Stimulated activated CD8-positive, alpha-beta memory T cell treated with anti-CD3 and anti-CD28 coated beads, Interleukin-2, amount 100 ng/mL, for 1 hour (primary cell): ENCODE measurements at places on chromosomes 16 and 17.

- DNase-seq, result no peak
Measured at GRCh38 chr16:10564591-10564990, 15.8 kb downstream of the EMP2 start.

- no peak for DNase-seq
Measured at GRCh38 chr17:22278302-22279275, 586.3 kb downstream of the KCNJ18 start.

DNA sequence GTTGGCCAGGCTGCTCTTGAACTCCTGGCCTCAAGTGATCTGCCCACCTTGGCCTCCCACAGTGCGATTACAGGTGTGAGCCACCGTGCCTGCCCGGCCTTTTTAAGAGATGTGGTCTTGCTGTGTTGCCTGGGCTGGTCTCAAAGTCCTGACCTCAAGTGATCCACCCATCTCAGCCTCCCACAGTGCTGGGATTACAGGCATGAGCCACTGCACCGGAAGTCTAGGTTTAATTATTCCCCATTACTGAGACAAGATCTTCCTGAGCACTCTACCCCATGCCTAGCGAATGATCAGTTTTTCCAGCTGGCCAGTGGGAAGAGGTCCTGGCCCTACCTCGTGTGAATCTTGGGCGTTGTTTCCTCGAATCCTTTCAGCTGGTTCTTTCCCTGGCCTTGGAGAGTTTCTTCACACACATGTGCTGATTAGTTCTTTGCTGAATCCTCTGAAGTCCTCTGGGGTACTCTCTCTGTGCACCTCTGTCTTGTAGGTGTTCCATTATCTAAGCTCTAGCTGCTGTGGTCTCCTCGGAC lies 18.9 kb downstream of the C16orf54 start:
- DNase-seq, result no peak

- no peak for DNase-seq
Measured at GRCh38 chr17:21250854-21251253, 2.4 kb downstream of the NATD1 start.

- no peak for DNase-seq
Measured at GRCh38 chr16:79316004-79316458, 284.5 kb downstream of the MAF start.

GRCh38 chr17:54974759-54975158 lies 6.2 kb downstream of the STXBP4 start:
- DNase-seq, result no peak

- DNase-seq, result no peak
Measured at GRCh38 chr17:20721171-20721570, 141.6 kb downstream of the CDRT15L2 start.

GRCh38 chr16:19716183-19716582 lies 1.8 kb downstream of the KNOP1 start:
- DNase-seq, result no peak

DNA sequence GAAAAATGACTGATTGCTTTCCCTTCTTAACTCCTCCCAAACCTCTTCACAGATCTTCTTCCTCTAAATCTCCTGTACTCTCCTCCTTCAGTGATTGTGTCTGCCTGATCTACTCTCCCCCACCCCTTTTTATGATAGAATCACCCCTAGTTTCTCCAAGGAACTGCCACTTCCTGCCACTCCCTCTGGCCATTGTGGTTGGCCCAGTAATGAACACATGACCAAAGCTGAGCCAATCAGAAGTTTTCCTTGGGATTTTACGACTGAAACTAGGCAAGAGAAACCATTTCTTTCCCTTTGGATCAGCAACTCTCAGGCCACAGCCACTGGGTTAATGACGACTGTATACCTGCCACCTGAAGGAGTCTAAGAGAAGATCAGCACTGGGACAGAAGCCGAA lies 15.9 kb downstream of the IRX3 start:
- no peak for DNase-seq

- no peak for DNase-seq
Measured at GRCh38 chr17:81428121-81428515, 32.9 kb downstream of the BAHCC1 start.

DNA sequence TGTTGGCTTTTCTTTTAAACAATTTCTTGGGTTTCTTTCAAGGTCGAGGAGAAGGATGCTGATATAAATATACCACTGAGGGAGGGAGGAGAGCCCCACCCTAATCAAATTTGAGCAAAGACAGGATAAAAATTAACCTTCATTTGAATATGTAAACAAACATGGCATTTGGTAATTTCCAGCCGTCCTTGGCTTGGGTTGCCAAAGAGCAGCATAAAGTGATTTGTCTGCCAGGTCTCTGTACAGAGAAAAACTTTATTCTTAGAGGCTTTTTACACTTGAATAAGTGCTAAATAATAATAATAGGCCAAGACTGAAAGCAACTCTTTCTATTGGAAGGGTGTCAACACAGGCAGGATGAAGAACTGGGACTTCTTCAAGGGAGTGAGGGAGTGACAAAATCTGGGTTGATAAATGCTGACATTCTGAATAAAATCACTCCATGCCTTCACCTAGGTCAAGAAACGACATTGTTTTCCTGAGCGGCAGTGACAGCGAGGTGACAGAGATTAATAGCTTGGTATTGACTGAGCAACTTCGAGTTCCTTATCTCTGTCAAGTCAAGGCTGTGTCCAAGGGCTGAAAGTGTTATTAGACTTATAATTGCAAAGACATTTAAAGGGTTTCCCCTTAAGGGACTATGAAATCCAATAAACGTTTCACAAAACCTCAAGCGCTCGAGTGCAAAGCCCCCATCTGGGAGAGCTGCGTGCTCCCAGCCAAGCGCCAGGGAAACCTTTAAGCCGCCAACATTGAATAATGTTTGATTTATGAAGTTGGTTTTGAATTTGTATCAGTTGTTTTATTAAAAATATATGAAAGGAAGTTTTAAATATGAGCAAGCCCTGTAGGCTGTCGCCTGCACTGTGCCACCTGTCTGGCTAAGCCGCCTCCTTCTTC lies 269.5 kb upstream of the N4BP1 start:
- DNase-seq, result no peak

DNA sequence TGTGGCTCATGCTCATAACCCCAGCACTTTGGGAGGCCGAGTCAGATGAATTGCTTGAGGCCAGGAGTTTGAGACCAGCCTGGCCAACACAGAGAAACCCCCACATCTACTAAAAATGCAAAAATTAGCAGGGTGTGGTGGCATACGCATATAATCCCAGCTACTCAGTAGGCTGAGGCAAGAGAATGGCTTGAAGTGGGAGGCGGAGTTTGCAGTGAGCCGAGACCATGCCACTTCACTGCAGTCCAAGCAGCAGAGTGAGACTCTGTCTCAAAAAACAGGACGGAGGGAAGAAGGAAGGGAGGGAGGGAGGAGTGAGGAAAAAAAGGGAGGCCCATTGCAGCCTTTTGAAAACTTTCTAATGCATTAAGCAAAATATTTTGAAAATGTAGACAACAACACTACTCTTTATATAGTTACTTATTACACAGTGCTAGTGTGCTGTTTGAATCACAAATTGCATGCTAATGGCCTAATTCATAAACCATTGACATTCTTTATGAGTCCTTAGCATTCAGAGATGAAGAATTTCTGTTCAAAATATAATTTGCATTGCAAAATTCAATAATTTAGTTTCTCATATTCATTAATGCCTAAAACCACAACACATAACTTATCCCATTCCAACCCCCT lies 59.4 kb downstream of the TMEM114 start:
- DNase-seq, result no peak

GRCh38 chr17:54694287-54694887 lies 206.3 kb upstream of the TOM1L1 start:
- no peak for DNase-seq

- no peak for DNase-seq
Measured at GRCh38 chr16:27511657-27512448, 37.9 kb downstream of the GTF3C1 start.

- no peak for DNase-seq
Measured at GRCh38 chr16:11759163-11759834, 16.6 kb upstream of the TXNDC11 start.

DNA sequence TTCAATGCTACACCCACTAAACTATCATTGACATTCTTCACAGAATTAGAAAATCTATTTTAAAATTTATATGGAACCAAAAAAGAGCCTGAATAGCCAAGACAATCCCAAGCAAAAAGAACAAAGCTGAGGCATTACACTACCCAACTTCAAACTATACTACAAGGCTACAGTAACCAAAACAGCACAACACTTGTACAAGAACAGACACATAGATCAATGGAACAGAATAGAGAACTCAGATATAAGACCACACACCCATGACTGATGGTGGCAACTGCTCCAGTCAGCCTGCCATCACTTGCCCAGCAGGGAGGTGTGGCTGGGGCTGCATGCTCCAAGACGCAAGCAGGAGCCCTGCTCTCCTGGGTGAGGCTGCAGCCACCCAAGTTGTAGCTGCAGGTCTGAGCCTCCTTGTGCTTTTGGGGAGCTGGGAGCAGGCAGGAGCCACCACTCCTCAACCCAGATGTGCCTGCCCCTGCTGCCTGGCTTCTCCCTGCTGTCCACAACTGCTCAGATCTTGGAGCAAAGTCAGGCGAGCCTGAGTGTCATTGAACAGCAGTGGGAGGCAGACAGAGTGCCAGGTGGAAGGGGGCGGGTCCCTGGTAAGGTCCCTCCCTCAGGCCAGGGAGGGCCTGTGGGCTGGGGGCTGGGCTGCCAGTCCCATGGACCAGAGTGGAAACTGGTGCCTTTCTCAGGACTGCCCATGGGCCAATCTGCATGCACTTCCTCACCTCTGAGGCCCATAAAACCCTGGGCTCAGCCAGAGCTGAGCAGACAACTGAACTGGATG lies 24.7 kb downstream of the SSH2 start:
- no peak for DNase-seq

DNA sequence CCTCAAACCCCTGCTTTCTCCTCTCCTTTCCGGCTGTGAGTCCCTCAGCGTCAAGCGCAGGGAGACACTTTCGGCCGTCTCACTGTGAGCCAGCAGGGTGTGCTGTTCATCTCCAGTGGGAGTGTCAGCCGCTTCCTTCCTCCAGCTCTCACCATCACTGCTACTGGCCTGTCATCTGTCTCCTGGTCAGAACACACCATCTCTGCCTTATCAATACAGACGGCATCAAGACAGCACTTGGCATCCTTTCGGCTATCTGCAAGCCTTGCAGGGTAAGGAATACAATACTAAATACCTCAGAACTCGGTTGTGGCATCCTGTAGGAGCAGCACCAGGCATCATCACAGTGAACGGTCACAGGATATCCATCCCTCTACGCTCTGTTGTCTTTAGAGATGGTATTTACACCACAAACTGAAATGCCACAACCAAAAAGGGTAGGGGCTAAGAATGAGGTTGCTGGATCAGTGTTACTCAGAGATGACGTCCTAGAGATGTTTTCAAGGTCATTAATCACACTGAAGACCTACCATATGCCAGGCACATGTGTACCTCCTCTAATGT lies 20.7 kb upstream of the CMTM4 start:
- DNase-seq, result no peak

- no peak for DNase-seq
Measured at GRCh38 chr16:2194852-2195321, 1.5 kb downstream of the CASKIN1 start.

DNA sequence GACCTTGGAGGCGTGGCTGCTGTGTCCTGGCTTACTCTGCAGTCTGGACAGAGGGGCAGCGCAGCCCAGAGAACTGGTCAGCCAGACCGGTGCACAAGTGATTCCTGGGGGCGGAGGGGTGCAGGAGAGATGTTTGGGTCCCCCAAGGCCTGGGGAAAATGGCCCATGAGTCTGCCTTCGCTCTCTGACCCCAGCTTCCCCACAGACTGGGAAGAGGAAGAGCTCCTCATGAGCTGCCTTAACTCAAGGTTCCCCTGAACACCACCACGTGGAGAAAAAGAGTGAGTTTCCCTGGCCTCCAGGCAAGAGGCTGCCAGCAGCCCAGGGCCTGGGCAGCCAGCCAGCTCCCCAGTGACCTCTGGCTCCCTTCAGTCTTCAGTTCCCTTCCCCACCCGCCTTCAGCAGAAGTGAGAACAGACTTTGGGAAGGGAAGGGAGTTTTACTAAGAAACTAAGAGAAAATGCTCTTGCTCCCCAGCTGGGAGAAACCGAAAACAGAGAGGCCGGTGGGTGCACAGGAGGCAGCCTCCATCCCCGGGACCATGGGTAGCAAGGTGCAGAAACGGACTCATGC lies 2.0 kb upstream of the C17orf99 start:
- DNase-seq, result no peak

GRCh38 chr17:70968302-70968701 lies 799.0 kb downstream of the KCNJ2 start:
- no peak for DNase-seq

- no peak for DNase-seq
Measured at GRCh38 chr16:3304370-3304769, 860 bp downstream of the TIGD7 start.

DNA sequence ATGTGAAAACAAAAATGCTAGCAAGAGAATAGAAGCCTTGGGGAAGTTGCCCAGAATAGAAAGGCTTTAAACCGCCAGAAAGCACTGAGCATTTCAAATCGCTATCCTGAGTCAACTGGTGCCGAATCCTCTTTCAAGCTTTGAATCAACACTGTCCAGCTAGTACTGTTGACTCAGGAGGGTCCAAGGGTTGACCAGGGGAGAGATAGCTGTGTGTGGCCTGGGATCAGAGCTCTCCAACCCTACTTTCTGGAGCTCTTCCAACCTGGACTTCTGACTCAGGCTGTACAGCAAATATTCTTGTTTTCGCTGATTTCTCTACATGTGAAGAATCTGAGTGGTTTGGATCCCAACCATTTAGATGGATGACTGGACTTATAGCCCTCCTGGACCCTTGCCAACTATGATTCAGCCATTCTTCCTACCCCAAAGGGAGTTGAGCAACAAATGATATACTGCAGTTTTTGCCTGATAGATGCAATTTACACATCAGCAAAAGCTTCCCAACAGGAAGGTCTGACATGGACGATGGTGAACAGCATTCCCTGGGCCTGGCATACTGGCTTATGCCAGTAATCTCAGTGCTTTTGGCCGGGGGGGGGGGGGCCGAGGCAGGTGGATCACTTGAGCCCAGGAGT lies 154.0 kb upstream of the SDK2 start:
- no peak for DNase-seq

- no peak for DNase-seq
Measured at GRCh38 chr17:4721203-4722135, 9.8 kb upstream of the MED11 start.

- DNase-seq, result no peak
Measured at GRCh38 chr17:8160741-8161221, 2.0 kb downstream of the VAMP2 start.

- DNase-seq, result no peak
Measured at GRCh38 chr17:3043737-3044365, 19.6 kb downstream of the OR1D5 start.

- DNase-seq, result no peak
Measured at GRCh38 chr16:67723151-67723910, 4.2 kb upstream of the GFOD2 start.

- DNase-seq, result peak; percentile 83
Measured at GRCh38 chr17:29613352-29613837, 9.3 kb downstream of the CORO6 start.

- DNase-seq, result no peak
Measured at GRCh38 chr17:74213861-74214391, 555 bp downstream of the TTYH2 start.

GRCh38 chr17:77254951-77255825 lies 114.4 kb downstream of the SEC14L1 start:
- DNase-seq, result no peak

GRCh38 chr17:63094631-63095030 lies 128.6 kb downstream of the TANC2 start:
- no peak for DNase-seq

GRCh38 chr17:69466905-69467667 lies 52.6 kb downstream of the MAP2K6 start:
- no peak for DNase-seq
